Activated T-helper 1 cell treated with anti-CD3 and anti-CD28 coated beads, Interleukin-2, amount 50 U/mL, for 16 hours (primary cell): ENCODE measurements at places on chromosomes 12 and 14.

DNA sequence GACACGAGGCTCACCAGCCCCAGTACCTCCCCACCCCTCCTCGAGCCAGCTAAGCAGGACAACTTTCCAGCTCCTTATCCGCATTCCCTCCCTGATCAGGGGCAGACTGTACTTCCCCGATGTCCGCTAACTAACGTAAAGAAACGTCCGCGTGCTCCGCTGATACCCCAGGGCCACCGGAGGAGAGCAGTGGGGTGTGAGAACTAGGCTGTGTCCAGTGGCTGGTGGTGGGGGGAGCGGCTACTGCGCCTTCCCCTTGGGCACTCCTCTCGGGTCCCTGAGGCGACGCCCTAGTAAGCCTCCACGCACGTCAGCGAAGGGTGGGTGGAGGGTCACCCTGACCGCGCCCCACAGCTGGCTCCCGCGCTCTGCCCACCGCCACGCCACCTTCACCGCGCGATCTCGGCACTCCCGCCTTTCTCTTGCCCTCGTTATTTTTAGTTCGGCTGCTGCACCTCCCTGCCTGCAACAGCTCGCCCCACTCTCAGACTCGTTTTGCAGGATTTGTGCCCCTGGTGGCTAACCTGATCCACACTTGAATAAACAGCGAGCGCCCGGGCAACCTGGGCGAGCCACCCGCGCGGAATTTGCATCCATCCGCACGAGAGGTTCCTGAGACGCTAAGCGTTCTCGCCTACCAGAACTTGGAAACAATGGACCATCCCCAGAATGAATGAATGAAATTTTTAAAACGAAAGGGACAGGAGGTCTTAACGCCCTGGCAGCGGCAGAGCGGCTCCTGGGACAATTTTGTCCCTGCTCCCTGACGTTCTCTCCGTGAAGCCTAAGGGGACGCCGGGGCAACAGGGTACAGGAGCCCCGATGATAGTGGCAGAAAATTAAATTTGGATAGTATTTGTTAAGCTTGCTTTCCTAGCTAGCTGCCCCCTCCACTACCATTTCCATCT lies 6.9 kb upstream of the BMP4 start:
- no peak for DNase-seq

DNA sequence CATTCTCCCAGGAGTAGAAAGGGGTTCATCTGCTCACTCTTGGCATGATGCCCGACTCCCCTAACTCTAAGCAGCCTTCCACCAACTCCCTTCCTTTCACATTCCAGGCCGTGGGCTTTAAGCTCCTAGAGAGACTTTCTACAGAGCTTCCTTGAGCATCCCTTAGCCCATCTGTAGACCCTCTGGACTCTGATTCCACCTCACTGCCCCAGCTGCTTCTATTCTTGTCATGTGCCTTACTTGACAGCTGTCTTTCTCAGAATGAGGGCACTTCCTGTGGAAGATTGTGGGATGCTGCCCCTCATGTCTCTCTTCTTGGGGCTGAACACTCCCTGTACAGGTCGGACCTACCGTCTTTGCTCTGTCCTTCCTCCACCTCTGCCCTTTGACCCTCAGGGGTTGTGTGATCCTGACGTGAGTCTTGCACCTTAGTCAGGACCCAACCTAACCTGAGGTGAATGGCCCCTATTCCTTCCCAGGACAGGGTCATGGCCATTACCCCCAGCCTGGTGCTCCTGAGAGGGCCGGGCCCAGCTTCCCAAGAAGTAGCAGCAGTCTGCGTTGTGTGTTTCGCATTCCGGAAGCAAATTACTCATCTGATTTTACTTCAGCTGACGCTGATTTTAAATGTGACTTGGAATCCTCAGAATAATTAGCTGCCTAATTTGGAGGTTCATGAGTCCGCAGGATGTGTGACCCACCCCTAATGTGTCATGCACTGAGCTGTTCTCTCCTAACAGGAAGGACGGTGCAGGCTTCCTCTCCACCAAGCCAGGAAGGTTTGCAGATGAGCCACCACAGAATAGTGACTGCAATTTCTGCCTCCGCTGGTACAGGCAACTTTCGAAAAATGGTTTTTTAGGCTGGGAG lies 2.7 kb upstream of the GALNT6 start:
- no peak for DNase-seq

DNA sequence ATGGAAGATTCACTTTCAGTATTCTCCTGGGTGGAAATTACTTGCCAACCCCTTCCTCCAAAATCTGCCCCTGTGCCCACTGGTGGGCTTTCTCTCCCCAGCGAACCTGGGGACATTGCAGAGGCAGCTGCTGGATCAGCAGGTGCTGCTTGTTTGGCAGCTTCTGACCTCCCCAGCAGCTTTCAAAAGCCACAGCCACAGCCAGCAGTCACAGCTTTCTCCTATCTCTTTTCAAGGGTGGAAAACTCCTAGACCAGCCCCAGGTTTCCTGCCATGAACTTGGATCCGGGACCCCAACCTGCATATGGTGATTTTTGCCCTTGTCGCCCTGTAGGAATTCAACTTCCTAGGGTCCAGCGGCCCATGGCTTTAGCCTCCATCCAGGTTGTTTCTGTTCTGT lies 330.8 kb downstream of the ADAMTS20 start:
- DNase-seq: no peak

GRCh38 chr14:51185754-51186153 lies 54.3 kb upstream of the TMX1 start:
- no peak for DNase-seq

DNA sequence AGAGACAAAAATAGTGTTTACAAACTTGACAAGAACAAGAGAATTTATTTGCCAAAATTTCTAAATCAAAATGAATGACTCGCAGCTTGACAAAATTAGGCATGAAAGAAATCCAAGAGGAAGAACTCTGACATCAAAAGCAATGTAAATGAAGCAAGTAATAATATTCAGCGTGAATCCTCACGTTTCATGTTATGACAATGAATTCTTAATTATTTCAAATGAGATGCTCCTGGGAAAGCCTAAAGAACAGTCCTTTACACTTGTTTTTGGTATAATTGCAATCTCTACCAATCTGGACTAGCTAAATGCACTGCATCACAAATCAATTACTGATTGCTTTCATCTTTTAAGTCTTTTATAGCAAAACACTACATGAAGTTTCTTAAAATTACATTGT lies 29.1 kb downstream of the PIK3C2G start:
- DNase-seq: no peak

- DNase-seq: no peak
Observed at GRCh38 chr12:30988086-30988485, 61.5 kb downstream of the TSPAN11 start.

- DNase-seq: no peak
Observed at GRCh38 chr14:23406244-23406643, 1.8 kb downstream of the MYH6 start.

- DNase-seq: no peak
Observed at GRCh38 chr12:12689647-12690300, 6.2 kb downstream of the GPR19 start.

DNA sequence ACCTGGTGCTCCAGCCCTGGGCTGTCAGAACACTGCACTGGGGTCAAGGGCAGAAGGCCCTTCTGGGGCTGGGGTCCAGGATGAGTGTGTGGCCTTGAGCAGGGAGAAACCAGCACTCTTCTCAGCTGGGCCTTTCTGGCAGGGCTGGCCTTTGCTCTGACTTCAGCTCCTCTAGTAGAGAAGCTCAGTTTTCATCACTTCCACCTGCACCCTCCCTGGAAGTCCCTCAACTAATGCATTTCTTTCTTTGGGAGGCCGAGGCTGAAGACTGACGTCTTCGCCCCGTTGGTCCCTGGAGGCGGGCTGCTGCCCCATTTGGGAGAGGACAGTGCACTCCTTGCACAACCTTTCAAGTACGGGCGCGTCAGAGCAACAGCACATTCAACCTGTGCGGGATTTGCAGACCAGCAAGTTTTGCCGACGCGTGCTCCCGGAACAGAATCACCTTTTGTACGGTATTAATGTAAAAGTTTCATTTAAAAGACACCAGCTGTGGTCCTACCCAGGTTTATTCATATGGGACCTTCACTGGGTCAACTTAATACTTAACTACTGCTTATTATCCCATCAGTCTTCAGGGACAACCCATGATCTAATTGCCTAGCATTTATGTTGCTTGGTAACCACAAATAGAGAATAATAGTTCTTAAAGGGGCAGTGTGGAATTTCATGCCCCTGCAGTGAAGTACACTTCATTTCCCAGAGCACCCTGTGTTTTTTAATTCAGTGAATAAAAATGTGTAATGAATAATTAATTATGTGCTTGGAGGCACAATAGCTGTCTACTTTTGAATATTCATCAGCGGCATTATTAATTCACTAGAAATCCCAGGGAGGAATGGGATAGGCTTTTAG lies 134.8 kb upstream of the VRK1 start:
- DNase-seq: no peak
